Right atrium auricular region (tissue), 2 donors: ENCODE measurements at places on chromosomes 1 and 21.

DNA sequence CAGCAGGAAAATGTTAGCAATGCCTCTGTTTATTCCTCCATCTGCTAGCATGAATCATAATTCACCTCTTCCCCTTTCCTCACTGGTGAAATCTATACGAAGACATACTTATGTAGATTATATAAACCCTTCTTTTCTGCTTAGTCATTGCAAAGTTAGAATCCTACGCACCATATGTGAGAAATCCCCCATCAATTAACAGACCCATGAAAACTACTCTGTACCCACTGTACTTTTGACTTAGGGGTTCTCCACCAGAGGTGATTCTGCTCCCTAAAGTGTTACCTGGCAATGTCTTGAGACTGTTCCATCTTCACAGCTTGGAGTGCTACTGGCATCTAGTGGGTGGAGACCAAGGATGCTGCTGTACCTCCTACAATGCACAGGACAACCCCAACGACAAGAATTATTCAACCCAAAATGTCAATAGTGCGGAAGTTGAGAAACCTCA, 49.6 kb upstream of the KCTD3 start:
- DNase-seq, result no peak

GRCh38 chr1:186679924-186680244, 339 bp downstream of the PTGS2 start:
- DNase-seq, result no peak

DNA sequence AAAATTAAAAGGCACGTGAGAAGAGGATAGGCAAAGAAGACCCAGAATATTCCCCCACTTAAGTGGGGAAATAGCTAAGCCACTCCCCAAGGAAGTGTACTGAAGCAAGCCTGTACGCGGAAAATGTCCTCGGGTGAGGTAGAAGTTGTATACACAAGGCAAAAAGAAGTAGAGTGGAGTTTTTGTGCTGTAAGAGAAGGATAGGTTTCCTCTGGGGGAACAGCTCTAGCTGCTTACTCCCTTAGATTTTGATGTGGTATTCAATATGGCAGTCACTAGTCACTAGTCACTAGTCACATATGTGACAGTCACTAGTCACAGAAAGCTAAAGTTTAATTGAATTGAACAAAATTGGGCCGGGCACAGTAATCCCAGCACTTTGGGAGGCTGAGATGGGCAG, 7.6 kb downstream of the TXNIP start:
- DNase-seq, result no peak

DNA sequence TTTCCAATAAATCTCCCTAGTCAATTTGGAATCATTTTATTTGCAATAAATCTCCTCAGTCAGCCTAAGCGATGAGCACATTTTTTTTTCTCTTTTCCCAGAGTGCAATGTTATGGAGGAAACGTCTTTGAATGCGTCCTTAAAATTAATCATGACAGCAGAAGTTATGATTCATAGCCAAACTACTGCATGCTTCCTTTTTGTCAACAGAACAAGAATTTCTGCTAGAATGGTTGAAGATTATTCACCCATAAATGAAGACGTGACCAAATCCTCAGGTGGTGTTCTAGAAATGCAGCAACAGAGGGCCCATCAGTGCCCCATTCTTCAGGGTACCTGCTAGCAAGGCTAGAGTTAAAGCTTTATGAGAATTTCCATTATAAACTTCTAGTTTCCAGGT, 407.9 kb upstream of the PKN2 start:
- no peak for DNase-seq

GRCh38 chr1:230347896-230348295, 78.2 kb downstream of the PGBD5 start:
- DNase-seq, result no peak

DNA sequence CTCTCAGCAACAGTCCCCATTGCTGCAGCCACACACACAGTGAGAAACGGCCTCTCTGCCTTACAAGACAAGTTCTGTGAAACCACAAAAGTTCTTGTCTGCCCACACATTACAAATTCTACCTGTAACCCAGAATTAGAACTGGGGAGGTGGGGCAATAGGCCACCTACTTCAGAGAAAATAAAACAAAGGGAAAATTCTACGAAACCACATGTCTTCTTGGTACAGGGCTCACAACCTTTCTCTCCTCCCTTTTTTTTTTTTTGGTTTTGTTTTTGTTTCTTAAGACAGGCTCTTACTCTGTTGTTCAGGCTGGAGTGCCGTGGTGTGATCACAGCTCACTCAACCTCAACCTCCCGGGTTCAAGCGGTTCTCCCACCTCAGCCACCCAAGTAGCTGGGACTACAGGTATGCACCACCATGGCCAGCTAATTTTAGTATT, 30.2 kb downstream of the LPAR3 start:
- no peak for DNase-seq

GRCh38 chr1:158951956-158952355, 20.6 kb downstream of the PYHIN1 start:
- DNase-seq, result no peak

GRCh38 chr1:25031966-25032667, 102.0 kb upstream of the RUNX3 start:
- no peak for DNase-seq

- no peak for DNase-seq
Observed at GRCh38 chr1:183588827-183589226, 1.4 kb downstream of the NCF2 start.

GRCh38 chr21:28790335-28790734, 202.3 kb downstream of the LTN1 start:
- no peak for DNase-seq

DNA sequence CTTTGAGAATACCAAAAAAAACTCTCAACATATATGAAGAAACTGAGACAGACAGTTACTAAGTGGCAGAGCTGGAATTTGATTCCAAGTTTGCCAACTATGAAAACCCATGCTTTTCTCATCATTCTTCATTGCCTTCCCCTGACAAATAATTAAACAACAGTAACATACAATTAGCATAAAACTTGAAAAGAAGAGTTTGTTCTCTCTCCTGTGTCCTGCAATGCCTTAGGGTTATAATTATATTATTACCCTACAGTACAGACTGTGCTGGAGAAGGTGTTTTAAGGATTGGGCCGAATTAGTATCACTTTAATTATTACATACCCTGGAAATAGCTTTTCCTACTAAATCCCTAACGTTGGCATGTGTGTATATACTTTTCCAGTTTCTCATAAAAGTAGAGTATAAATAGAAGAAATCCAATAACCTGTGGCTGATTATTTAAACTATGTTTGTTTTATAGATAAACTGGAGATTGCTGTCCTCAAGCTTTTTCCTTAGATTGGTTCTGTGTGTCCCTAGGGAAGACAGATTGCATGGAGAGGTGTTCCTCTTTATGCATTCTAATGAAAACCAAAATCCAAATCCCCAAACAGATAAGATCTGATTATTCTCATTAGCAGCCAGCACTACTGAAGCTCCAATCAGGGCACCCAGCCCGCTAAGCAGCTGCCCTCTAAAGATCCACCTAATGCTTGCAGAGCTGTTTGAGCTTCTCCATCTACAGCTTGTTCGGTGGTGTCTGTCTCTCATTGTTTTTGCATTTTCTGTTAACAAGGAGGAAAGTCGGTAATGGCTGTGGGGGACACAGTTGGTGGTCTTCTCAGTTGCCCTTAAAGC, 156.3 kb downstream of the TM2D1 start:
- DNase-seq, result no peak

- DNase-seq, result no peak
Observed at GRCh38 chr1:37722181-37723071, 30.1 kb downstream of the CDCA8 start.

DNA sequence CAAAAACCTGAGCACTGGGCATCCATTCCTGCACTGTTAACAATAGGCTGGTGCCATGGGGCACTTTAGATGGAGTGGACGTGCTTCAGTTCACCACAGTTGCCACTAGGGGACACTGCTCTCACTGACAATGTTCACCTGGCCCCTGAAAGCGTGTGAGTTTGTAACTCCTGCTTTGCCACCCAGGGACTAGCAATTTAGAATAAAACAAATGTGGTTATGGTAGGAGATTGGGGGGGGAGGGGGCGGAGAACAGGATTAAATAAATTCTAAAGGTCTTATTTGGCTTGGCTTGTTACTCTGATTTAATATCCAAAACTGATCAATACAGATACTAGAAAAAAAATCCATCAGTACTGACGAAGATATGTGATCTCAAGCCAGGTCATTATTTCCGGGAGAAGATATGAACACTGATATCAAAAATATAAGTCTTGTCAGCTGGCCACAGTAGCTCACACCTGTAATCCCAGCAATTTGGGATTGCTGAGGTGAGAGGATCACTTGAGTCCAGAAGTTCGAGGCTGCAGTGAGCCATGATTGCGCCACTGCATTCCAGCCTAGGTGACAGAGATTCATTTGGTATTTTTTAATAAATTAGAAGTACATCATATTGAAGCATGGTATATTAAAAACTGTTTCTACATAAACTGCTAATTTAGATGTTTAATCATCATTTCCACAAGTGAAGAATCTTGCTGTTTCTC, 23.2 kb downstream of the INTS7 start:
- peak; percentile 77 for DNase-seq

DNA sequence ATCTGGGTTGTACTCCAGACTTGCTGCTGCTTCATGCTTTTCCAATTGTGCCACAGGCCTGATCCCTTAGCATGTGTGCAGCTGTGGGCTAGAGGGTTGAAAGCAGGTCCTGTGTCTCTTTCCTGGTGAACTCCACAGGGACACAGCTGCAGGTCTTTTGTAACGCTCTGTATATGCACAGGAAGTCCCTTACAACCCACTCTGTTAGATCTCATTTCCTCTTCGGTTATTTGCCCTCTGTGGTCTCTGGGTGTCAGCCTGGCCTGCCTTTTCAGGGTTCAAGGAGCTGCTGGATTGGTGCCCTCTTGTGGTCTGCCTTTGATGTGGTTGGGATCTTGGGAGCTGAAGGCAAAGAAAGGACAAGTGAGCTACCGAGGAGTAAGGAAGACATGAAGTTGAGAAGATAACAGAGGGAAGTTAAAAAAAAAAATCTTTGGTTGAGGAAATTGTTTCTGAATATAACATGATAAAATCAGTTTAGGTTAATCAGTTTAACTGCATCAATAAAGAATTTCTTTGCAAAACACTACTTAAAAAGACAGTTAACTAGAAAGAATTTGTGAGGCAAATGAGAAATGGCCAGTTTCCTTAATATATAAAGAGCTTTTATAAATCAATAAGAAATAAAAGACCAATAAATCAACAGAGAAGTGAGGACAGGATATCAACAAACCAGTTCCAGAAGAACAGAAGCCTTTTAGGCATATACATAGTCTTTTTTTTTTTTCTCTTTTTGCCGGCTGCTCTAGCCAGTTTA, 44.1 kb downstream of the UCK2 start:
- DNase-seq, result no peak

DNA sequence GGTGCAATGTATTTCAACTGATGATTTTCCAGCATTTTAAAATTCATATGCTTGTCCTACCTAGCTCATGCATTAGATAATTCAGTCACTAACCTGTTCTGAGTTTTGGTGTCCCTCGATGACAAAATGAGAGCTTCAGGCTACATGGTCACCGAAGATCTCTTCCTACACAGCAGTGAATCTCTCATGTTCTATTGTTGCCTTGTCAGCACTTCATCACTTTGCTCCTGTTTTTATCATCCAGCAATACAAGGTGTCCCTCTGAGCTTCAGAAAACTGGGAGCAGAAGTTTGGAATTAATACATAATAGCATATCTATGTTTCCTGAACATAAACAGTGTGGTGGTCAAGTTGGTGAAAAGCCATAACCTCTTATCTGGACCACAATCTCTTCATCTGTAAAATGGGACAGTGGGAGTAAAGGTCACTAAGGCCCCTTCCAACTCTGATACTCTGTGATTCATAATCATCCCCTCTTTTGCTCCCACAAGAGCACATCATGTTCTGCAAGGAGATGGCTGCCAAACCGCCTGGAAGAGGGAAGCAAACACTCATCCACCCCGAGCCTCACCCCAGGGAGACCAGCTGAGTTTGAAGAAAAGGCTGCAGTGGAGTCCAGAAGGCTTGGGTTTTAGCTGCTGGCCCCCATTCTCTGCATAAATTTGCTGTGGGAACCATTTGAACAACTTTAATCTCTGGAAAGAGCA, 137.9 kb upstream of the F3 start:
- peak; percentile 83 for DNase-seq

DNA sequence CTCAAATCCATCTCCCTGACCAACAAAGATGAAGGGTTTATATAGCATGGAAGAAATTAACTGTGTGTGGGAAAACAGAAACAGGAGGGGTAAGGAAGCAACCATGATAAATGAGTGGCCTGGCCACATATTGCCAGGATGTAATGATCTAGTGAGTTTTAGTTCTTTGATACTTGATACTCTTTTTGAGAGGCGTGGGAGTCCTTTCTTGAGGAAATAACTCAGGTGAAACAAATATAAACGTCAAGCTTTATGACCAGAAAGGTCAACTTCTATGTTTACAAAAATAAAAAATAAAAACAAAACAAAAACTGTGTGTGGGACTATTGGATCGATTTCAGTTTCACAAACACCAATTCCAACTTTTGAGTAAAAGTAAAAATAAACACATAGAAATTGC, 860.8 kb upstream of the B3GALT2 start:
- no peak for DNase-seq

GRCh38 chr1:209772126-209772525, 12.2 kb downstream of the C1orf74 start:
- no peak for DNase-seq

GRCh38 chr1:37332126-37332525, 142.3 kb upstream of the ZC3H12A start:
- DNase-seq, result no peak

DNA sequence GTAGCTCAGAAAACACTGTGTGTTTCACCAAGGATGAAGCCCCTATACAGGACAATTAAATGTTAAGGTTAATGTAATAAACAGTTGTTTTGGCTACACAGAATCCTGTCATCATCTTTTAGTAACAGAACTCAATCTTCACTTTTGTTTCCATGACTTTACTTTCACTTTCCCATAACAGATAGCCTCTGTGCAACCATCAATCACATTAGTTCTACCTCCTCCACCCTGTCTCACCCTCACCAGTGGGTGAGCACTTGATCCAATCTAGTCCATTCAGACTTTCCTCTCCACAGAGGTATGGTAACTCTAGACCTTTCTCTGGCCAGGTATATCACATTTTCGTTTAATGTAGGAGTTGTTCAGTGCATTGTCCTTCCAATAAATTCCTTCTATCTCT, 1018.5 kb downstream of the ADGRL2 start:
- no peak for DNase-seq

- no peak for DNase-seq
Observed at GRCh38 chr1:241447031-241447644, 72.4 kb downstream of the FH start.

- no peak for DNase-seq
Observed at GRCh38 chr1:168089326-168089978, 47.3 kb downstream of the GPR161 start.

GRCh38 chr1:175399795-175400194, 207.2 kb upstream of the KIAA0040 start:
- no peak for DNase-seq

DNA sequence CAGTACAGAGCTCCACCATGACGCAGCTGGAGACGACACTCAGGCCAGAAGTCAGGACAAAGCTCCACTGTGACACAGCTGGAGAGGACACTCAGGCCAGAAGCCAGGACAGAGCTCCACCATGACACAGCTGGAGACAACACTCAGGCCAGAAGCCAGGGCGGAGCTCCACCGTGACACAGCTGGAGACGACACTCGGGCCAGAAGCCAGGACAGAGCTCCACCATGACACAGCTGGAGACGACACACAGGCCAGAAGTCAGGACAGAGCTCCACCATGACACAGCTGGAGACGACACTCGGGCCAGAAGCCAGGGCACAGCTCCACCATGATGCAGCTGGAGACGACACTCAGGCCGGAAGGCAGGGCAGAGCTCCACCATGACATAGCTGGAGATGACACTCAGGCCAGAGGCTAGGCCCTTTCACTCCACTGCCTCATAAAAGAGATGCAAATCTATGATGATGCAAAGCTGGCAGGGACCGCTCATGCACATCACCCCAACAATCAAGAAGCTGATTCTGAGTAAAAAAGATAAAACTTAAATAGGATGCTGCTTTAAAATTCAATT, 13.6 kb upstream of the OR2B11 start:
- DNase-seq, result no peak
